Natural killer cell (primary cell): ENCODE measurements at places on chromosomes 2 and 18. TPM values are rescaled to one million over a fixed set of nuclear protein-coding genes. Genes with fewer than 3 reads are reported as not detected.

DNA sequence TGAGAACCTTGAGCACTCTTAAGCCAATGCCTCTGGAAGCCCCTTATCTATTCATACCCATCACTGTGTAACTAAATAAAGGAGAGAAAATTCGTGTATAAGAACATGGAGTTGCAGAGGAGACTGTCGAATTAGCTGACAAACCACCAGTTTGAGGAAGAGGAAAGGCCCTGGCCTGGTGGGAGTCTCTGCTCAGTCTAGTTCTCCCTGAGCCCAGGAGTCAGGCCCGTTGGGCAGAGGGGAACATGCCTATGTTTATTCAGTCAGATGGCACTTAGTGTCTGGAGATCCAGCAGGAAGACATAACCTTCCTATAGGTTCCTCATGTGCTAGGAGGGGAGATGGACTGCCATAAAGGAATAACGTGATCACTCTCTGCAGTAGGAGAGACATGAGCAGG, 60.3 kb downstream of the MGAT5 start:
- no peak for DNase-seq

GRCh38 chr2:222884114-222884771, 23.4 kb downstream of the ACSL3 start:
- no peak for DNase-seq

- no peak for DNase-seq
Observed at GRCh38 chr2:152571048-152571766, 146.1 kb downstream of the PRPF40A start.

GRCh38 chr2:71129114-71129901, 721 bp downstream of the MCEE start:
- no peak for DNase-seq

GRCh38 chr2:58701688-58702301, 460.7 kb upstream of the FANCL start:
- no peak for DNase-seq

DNA sequence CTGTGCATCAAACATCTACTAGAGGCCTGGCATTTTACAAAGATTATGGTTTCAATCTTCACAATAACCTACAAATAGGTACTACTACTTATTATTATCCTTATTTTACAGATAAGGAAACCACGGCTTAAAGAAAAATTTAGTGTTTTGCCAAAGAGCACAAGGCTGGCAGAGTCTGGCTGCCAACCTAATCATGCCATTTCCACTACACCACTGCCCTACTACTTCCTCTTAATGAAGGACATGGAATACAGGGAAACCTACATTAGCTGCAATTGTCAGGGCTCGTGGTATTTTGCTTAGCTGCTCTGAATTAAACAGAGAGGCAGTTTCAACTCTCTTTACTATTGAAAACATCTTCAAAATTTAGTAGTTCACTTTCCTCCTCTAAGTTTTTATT, 5.9 kb downstream of the MBOAT2 start:
- no peak for DNase-seq

- DNase-seq = no peak
Observed at GRCh38 chr2:66517772-66518171, 82.8 kb downstream of the MEIS1 start.

GRCh38 chr2:167103028-167103756, 214.9 kb downstream of the XIRP2 start:
- no peak for DNase-seq

DNA sequence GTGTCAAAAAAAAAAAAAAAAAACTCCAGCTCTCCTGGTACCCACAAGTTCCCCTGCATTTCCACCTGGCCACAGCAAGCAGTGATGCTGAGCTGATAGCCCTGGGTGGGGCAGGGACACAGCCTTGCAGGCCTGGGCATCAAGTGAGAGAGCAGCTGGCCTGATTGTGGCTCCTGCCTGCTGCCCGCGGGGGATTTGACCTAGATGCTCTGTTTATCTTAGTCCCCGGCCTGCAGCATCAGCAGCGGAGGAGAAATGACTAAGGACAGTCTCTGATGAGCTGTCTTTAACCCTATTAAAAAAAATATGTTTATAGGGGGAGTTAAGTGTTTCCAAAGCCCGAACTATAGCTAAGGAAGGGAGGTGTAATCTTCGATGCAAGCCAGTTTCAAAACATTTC, 102.6 kb downstream of the MTCL1 start:
- no peak for DNase-seq

GRCh38 chr18:50092245-50092805, 102.6 kb downstream of the MYO5B start:
- no peak for DNase-seq

DNA sequence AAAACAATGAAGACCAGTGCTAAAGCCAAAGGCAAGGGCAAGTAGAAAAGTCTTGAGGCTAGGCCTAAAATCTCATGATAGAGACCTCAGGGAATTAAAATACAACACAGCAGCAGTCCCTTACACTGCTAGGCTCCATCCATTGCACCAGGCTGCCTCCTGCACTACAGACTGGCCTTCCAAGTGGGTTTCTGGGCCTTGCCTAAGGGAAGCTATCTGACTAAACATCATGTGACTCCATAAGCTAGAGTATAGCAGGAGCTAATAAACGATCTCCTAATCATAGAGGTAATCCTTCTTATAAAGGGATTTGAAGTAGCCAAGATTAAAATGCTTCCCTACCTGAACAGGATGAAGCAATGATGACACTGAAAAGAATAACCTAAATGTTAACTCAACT, 77.6 kb upstream of the NFU1 start:
- DNase-seq = no peak

DNA sequence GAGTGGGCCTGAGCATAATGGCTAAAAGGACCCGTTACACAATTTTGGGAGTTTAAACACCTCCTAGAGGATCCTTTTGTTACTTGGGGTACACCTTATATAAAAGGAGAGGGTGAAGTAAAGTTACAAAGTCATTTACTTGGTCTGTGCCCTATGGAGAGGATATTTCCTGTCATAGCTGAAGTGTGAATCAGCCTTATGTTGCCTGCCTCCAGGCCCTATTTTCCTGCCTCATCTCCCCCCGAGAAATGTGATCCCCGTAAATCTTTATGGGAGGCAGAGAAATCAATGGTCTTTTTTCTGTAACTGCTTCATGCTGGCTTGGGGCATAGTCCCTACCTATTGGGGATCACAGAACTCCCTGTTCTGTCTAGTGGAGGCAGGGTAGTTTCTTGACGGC, 906.6 kb downstream of the DSC3 start:
- no peak for DNase-seq

DNA sequence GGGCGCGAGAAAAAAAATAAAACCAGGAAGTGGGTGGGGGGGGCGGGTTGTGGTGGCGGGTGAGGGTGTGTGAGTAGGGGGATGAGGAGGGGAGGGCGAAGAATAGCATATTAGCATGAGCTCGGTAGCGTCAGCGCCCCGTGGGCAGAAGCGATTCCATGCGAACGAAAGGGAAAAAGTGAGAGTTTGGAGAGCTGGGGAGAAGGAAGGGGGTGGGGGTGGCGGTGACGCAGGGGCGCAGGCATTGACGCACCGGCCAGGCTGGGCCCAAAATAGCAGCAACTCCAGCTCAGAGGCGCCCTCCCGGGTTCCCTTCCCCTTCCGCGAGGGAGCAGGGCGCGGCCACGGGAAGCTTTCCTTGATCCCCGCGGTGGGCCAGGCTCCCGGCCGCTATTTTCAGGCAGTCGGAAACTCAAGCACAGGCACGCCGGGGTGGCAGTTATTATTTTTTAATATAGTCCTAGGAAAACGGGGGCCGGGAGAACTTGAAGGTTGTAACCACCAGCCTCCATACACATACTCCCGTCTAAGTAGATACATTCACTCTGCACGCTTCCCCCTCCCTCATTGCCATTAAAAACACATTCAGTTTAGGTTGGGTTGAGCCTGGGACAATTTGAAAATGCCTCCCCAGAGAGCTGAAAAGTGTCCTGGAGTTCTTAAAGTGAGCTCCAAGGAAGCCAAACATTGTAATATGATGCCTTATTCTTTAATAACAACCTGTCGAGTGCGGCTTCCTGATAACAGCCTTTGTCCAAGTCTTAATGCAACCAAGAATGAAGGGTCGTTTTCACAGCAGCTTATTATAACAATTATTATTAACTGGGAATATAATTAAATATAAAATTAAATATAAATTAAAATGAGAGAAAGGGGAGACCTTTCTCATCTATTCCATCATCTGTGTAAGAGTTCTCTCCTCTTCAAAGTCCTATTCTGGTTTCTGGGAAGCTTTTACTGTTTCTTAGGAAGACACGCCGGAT, 2.3 kb upstream of the NR4A2 start:
- peak; percentile 84 for DNase-seq

DNA sequence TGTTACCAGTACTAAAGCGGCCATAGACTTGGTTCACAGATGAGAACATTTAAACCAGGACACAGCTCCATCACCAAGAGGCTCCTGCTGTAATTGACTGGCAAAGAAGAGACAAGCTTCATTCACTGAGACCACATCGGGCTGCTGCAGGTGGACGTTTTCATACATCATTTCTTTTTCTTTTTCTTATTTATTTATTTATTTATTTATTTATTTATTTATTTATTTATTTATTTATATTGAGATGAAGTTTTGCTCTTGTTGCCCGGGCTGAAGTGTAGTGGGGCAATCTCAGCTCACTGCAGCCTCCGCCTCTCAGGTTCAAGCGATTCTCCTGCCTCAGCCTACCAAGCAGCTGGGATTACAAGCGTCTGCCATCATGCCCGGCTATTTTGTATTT, 33.6 kb upstream of the PDCL3 start:
- no peak for DNase-seq

- no peak for DNase-seq
Observed at GRCh38 chr18:38421872-38422615, 856.4 kb upstream of the CELF4 start.

DNA sequence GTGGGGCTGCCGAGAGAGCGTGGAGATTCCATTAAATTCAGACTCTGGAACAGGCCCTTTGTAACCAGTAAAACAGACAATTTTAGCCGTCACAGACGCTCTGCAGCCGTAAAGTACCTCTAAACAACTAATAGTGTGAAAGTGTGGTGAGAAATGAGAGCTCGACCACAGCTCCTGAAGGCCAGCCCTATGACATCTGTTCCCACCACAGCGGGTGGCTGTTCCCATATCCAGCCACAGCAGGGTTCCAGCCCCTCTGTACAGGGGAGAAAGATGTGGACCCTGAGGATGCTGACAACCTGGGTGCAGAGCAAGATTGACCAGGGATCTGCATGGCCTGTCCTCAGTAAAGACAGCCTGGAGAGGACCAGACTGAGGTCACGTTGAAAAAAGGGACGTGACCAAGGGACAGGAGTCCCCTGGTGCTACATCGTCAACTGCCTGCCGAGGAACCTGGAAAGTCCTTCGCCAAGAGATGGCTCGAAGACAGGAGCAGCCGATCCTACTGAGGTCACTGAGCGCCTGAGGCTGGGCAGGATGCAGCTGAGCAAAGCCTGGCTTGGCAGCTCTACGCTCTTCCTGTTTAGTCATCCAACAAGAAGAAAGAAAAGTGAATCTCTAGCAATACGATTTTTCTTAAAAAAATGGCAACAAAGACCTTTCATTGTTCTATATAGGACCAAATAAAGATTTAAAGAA, 831.7 kb downstream of the RNF144A start:
- peak; percentile 69 for DNase-seq

- DNase-seq = no peak
Observed at GRCh38 chr2:223932816-223933800, 12.0 kb downstream of the WDFY1 start.

- DNase-seq = peak; percentile 68
Observed at GRCh38 chr2:17646081-17646554, 105.6 kb downstream of the VSNL1 start.

DNA sequence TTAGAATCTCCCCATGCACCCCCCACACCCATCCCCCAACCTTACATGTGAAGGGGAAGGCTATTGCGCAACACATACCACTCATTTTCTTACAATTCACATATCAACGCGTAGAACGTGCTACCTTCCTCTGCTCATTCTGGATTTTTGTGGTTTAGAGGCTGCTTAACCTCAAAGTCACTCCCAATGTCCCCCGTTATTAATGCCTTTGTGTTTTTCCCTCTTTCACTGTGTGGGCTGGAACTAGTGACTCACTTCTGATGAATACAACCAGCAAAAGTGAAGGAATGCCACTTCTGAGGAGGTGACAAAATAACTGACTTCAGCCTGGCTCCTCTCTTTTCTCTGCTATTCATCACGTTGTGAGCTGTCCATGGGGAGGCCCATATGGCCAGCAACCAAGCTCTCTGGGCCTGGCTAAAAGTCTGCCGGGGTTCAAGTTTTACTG, 342.5 kb upstream of the NXPH2 start:
- DNase-seq = no peak

DNA sequence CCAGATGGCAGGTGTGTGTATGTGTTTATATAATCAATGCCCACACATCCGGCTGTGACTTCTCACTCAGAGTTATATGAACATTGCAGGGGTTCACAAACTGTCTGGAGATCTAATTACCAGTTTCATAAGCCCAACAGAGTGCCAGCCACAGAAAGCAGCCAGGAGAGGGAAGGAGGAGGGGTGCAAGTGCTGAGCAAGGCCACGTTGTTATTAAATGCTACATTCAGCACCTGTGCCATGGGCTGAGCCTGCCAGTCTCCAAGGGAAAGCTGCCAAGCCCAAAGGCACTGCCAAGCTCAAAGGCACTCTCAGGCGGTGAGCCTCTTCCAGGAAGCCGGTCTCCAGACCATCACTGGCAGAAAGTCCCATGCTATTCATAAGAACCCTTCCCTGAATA, 17.4 kb downstream of the XDH start:
- DNase-seq = no peak

GRCh38 chr18:57664568-57665165, 43.0 kb upstream of the NARS1 start:
- no peak for DNase-seq

GRCh38 chr2:71785516-71785981, 332.2 kb downstream of the DYSF start:
- DNase-seq = no peak

DNA sequence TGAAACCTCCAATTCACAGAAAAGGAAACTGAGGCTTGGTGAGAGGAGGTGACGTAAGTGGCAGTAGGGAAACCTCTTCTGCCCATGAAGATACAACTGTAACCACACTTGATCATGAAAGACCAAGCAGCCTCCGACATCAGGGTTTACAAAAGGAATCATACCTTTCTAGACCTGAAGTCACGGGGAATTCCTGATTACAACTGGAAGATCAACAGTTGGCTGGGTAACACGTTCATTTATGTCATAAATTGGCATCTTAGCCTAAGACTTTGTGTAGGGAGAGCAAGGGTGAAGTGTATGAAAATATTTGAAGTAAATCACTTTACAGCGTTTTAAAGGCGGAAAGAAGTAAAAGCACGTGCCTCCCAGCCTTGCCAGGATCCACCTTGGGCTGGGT, 922 bp downstream of the HS1BP3 start:
- DNase-seq = no peak

GRCh38 chr2:157172239-157172638, 85.3 kb upstream of the GALNT5 start:
- no peak for DNase-seq

Gene IKZF2
- total RNA-seq = 133 TPM

Gene DCTN1
- 116 TPM for total RNA-seq

Gene TSPYL6
- not detected for total RNA-seq

Gene FAM237A
- not detected for total RNA-seq

Gene CD8B2
- 0.36 TPM for total RNA-seq

Gene PTH2R
- 0.61 TPM for total RNA-seq

Gene RGPD4
- 0.21 TPM for total RNA-seq

Gene RHBDD1
- total RNA-seq = 33.7 TPM

Gene CYS1
- not detected for total RNA-seq
